ENCODE measurements at places on chromosomes 12 and 14.

GRCh38 chr14:100438678-100439592, 115.8 kb downstream of the SLC25A47 start:
- peak; percentile 14 for DNase-seq

GRCh38 chr14:22981090-22981875, 1.1 kb downstream of the AJUBA start:
- no peak for DNase-seq

DNA sequence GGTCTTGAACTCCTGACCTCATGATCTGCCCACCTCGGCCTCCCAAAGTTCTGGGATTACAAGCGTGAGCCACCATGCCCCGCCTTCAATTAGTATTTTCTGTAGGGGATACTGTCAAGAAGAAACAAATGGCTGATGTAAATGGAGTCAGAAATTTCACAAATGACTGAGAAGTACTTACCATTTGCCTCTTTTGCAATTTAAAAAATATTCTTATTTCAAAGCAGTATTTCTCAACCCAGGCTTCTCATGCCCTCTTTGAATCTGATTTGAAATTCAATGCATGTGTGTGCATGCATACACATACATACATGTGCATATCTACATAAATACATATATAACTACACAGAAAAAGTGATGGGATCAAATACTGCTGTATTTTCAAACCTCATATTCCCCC, 4.4 kb downstream of the PSMA6 start:
- no peak for DNase-seq

DNA sequence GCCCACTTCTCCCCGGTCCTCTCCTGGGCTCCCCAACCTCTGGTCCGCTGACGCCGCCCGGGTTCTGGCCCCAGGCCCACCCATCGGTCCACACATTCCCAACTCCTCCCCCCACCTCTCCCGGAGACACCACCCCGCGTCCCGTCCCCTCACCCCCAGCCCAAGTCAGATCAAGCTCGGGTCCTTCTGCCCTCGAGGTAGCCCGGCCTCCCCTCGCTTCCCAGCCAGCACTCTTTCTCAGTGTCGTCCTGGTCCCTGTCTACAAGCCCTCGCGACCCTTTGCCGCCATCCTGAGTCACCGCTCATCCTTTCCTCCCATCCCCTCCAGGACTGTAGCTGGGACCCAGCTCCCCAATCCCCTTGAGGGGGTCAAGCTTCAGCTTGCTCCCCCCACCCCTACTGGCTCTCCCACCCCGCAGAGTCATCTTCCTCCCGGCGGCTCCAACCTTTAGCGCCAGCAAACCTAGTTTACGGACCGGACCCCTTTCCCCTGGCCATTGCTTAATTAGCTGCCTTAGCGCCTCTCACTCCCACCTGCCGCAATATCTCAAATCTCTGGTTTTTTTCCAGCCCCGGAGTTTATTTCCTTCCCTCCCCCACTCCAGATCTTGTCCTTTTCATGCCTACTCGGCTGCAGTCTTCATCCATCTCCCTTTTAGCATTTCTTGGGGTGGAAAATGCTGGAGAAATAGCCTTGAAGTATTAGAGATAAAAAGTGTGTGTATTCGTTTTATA, 1.1 kb downstream of the PPP4R4 start:
- DNase-seq = no peak

GRCh38 chr12:132569856-132570480, 40.4 kb downstream of the LRCOL1 start:
- no peak for DNase-seq

- no peak for DNase-seq
Observed at GRCh38 chr12:125166041-125166440, 100.8 kb downstream of the AACS start.

DNA sequence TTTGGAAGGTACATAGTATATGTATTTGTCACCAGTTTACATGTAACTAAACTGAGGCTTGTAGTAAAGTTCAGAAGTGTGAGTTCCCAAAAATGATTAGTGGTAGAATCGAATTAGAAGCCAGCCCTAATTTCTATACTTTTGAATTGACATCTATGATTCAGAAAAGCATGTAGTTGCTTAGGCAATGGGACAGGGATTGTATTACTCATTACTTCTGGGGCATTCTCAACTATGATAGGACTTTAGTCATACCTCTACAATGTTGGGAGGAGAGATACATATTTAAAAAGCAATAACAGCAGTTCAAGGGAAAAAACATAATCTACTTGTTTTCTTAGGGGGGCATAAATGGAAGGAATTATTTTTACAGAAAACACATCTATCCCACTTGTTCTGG, 277.9 kb upstream of the E2F7 start:
- no peak for DNase-seq

DNA sequence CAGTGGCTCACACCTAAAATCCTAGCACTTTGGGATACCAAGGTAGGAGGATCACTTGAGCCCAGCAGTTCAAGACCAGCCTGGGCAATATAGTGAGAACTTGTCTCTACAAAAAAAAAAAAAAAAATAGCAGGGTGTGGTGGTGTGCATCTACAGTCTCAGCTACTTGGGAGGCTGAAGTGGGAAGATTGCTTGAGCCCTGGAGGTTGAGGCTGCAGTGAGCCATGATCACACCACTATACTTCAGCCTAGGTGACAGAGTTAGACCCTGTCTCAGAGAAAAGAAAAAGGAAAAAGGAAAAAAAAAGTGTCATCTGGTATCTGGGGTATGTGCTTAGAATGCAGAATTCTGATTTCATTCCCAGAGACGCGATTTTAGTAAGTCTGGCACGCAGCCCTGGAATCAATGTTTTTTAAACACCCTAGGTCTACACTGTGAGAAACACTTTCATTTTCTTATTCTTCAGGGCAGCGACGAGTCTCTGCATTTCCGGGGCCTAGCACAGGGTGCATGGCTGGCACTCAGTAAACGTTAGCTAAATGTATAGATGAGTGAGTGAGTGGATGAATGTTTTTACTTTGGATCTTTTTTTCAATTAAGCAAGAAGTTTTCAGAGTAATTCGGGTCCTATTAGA, 243.8 kb upstream of the PWP1 start:
- no peak for DNase-seq

- DNase-seq = no peak
Observed at GRCh38 chr12:121600702-121601336, 20.0 kb upstream of the KDM2B start.

GRCh38 chr14:30799933-30800332, 74.4 kb upstream of the COCH start:
- no peak for DNase-seq

DNA sequence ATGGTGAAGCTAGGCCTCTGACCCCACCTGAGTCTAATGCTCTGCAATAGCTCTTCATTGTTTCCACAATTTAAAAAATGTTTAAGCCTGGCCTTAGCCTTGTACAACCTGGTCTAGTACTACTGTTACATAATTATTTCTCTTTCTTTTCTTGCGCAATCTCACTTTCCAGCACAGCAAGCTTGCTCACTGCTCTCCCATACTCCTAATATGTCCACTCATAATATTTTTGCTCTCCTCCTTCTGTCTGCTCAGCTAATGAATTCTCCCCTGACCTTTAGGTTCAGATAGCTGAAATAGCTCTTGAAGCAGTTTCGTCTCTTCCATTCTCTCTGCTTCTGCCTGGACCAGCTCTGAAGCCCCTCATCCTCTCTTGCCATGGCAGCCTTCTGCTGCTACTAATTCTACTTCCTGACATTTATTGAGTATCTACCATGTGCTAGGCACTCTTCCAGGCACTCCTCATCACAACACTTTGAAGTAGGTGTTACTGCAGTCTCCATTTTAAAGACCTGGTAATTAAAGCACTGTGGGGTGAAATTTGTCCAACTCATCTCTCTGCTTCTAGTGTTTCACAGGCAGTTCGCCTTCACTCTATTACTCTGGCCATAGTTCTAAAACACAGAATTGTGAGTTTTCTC, 2.8 kb upstream of the SLC48A1 start:
- no peak for DNase-seq

- DNase-seq = no peak
Observed at GRCh38 chr14:21091821-21092272, 6.6 kb downstream of the ZNF219 start.

- DNase-seq = no peak
Observed at GRCh38 chr12:19185262-19185929, 55.9 kb downstream of the PLEKHA5 start.

- peak; percentile 82 for DNase-seq
Observed at GRCh38 chr14:68792979-68793733, at the start of gene ZFP36L1. ZFP36L1 (minus strand) TSS chr14:68793067; CDS start chr14:68792938, 129 bp downstream.

DNA sequence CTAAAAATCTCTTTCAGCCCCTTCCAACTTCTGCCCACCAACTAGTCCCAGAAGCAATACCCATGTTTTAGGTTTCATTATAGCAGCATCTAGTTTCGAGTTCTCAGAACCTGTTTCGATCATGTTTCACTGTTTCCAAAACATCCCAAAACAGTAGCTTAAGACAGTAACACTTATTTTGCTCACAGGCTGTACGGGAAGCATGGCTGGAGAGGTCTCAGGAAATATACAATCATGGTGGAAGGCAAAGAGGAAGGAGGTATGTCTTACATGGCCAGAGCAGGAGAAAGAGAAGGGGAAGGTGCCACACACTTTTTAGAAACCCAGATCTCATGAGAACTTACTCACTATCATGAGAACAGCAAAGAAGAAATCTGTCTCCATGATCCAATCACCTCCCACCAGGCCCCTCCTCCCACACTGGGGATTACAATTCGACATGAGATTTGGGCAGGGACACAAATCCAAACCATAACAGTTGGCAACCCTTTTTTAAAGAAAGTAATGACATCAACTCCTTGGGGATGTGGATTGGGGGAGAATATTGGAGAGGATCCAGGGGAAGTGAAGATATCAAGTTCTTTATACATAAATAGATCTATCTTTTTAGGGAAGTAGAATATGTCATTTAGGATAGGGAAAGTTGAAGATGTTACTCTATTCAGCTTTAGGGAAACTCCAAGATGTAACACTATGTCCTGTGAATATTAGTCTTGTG, 269.9 kb upstream of the PLEKHG7 start:
- no peak for DNase-seq

DNA sequence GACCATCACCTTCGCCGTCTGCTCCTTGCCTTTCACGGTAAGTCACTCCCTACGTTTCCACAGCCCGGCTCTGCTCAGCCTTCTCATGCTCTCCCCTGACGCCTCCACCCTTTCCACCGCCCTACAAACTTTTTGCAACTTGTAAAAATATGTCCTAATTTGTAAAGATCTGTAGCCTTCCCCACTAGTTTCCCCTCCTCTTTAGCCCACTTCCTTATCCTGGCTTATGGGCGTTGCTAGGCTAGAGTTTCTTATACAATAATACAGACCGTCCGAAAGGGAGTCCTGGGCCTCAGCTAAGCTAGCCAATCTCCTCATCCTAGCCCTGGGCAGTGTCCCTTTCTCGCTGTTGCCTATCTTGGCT, 1.2 kb downstream of the PTGER2 start:
- DNase-seq = no peak

GRCh38 chr14:35459776-35460175, 55.2 kb upstream of the NFKBIA start:
- no peak for DNase-seq

DNA sequence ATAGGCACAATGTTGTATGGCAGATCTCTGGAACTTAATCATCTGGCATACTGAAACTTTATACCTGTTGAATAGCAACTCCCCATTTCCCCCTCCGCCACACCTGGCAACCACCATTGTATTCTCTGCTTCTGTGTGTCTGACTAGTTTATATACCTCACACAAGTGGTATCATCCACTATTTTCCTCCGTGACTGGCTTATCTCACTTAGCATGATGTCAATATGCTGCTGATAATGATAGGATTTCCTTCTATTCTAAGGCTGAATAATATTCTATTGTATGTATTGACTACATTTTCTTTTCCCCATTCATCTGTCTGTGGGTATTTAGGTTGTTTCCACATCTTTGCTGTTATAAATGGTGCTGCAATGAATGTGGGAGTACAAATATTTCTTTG, 21.5 kb downstream of the BRMS1L start:
- no peak for DNase-seq

- no peak for DNase-seq
Observed at GRCh38 chr14:85554106-85554505, 24.2 kb downstream of the FLRT2 start.

DNA sequence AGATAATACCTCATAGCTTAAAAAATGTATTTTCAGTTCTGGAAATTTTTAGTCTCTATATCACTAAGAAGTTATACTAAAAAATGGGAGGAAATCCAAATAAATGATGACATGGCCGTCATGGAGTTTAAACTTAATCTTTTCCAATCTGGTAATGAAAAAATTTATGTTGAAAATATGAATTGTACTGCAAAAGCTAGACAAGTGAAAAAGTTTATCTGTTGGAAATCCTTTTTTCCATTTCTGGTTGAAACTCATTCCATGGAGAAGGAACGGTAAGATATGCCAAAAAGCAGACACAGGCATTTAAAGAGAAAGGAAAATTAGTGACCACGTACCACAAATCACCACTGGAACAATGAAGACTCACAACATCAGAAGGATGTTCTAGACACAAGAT, 314.2 kb upstream of the PRICKLE1 start:
- DNase-seq = no peak

DNA sequence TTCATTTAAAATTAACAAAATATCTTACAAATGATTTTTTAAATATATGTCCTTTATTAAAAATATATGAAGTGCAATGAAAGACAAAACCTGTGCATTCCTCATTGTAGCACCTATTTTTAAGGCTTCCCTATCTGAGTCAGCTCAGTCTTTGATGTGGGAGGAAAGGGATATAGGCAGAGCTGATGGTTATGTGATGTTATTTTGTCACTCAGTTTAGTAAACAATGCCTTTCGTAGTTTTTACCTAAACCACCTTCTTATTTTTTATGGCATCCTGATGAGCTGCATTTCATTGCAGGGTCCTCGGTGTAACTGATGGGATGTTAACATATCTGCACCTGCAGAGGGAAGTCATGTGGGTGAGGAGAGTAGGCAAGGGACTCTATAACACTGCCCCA, 58.9 kb upstream of the FRMD6 start:
- DNase-seq = no peak

DNA sequence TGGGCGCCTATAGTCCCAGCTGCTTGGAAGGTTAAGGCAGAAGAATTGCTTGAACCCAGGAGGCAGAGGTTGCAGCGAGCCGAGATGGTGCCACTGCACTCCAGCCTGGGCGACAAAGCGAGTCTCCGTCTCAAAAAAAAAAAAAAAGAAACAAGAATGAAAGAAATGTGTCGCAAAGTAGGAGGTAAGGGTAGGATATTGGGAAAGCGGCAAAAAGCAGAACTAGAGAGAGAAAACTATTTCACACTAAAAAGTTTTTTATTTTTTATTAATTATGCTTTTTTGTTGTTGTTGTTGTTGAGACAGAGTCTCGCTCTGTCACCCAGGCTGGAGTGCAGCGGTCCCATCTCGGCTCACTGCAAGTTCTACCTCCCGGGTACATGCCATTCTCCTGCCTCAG, 17.7 kb downstream of the SBNO1 start:
- DNase-seq = no peak

- DNase-seq = no peak
Observed at GRCh38 chr12:13101821-13102375, 1.6 kb downstream of the GSG1 start.
